ENCODE measurements at places on chromosomes 1 and 21. TPM values are rescaled to one million over a fixed set of nuclear protein-coding genes. Genes with fewer than 3 reads are reported as not detected.
A peak's percentile ranks its signal among the peaks of the same experiment; 100 is the strongest.

BRDT gene
- total RNA-seq, result not detected

CD101 gene
- not detected for total RNA-seq

SERPINC1 gene
- not detected for total RNA-seq

SLC1A7 gene
- not detected for total RNA-seq

DNA sequence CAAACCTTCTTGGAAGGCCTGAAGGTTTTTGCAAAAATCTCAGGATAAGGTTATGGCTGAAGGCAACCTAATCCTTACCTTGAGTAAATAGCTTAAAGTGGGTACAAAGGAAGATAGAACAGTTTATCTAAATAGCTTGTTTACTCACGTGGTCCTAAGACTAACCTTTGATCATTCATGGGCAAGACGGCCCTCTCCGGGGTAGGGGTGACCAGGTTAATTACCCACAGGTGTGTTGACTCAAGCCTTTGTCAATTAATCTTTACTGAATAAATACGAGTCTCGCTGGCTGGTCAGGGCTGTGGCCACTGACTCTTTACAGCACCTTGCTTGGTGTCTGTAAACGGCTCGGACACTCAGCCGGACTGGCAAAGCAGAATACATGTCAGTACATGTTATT lies 10.8 kb downstream of the AADACL4 start:
- no peak for DNase-seq

- DNase-seq, result no peak
Measured at GRCh38 chr1:156766298-156767100, 836 bp upstream of the PRCC start.

GRCh38 chr1:154413177-154413783 lies 8.1 kb downstream of the IL6R start:
- no peak for DNase-seq

- peak; percentile 21 for DNase-seq
Measured at GRCh38 chr1:2382621-2383361, 8.6 kb downstream of the MORN1 start.
